ENCODE measurements at places on chromosomes 7 and 10.

DNA sequence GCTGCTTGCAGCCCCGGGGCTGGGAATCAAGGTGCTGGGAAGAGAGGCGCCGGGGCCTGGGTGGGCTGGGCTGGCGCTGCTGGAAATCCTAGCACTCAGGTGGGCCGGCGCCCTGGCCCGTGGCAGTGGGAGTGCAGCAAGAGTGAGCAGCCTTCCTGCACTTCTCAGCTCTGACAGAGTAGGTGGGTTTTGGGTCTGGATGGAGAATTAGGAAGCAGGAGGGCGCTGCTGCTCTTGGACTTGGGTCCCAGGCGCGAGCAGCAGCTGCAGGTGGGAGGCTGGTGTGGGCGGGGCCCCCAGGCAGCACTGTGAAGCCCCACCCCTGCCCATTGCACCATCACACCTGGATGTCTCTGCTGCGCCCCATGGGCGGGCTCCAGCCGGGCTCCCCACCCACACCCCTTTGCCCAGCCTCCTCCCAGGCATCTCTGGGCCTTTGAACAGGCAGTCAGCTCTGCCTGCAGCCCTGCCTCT, 6.0 kb downstream of the BRI3 start:
- peak; percentile 34 for DNase-seq

DNA sequence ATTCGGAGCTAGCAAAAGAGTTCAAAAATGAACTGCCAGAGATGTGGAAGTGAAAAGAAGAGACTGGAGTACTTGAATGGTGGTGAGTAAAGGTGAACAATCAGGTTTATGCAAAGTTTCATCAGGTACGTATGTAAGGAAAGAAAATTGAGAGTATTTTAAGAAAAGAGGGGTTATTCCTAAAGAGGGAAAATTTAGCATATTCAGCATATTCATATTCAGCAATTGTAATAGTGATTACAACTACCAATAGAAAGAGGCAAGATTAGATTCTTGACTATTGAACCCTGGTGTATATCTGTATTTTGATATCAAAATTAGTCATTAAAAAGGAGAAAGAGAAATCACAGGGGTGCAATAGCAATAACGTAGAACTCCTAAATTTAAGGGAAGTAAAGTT, 100.9 kb downstream of the TES start:
- DNase-seq: no peak

DNA sequence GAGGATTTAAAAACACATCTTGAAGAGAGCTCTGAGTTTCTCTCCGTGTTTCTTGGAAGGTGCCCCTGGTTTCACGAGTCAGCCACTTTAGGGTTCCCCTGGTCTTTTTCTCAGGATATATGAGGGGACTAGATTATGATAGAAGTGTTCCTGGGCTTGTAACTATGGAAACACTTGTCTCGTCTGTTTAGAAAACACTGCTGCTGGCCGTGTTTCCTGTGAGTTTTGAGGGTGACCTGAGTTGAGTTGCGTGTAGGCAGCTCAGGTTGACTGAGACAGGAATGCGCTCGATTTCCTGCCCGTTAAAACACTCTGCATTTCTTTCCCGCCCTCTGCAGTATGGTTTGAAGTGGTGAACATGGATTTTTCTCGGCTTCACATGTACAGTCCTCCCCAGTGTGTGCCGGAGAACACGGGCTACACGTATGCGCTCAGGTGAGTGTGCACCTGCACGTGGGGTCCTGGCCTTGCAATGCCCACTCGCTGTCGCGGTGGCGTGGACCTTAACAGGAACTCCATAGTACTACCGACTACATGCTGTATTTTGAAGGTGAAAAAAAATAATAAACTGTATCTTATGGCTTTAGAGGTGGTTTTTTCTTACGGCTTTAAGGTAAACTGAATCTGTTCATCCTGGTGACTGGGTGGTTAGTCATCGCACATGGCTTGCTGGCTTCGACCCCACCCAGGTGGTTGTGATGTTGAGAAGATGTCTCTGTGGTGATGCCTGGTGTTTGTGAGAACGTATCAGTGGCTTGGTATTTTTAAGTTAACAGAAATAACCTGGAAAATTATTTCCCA, at the start of gene SUN1:
Gene SUN1 (plus strand): TSS at position 310 of the 801 bp plus-strand sequence. CDS start 49 bp downstream, at position 359.
- no peak for DNase-seq

GRCh38 chr7:133698127-133698526, 429.0 kb upstream of the LRGUK start:
- DNase-seq: no peak

GRCh38 chr10:30151581-30152389, 92.4 kb upstream of the JCAD start:
- DNase-seq: peak; percentile 4

- no peak for DNase-seq
Observed at GRCh38 chr10:30562787-30563186, 66.8 kb downstream of the LYZL2 start.

GRCh38 chr7:6121141-6121540, 90.0 kb downstream of the ANKRD61 start:
- no peak for DNase-seq

DNA sequence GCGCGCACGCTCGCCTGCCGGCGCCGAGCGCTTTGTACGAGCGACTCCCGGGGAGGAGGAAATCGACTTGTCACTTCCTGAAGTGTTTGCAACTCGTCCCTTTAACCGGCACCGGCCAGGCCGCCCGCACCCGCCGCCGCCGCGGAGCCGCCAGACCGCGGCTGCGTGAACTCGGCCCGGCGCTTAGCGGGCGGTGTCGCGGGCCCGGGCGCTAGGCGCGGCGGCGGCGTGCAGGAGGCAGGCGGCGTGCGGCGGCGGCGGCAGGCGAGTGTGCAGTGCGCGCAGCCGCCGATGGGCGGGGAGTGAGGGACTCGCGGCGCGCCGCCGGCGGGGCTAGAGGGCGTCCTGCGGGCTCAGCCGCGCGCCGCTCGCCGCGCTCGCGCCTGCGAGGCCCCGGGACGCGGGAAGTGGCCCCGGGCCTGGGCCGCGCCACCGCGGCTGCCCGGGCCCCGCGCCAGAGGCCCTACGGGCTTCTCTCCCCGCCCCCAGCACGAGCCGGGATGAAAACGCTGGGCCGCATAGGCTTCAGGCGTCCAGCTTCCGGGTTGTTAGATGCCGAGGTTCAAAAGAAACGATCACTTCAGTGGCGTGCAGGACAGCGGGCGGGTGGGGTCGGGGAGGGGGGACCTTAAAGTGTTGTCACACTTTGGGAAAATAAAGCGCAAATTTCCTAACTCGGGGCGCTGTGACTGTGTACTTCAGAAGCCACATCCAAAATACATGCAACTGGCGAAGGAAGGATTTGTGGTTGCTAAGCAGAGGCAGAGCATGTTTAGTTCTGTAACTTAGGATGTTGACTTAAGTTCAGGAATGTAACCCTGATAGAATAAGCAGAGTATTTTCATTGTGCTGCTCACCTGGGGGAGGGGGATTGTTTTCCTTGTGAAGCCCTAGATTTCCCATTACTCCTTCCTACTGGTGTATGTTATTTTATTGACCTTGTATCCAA, at the start of gene FAM53B:
Gene FAM53B (minus strand): TSS at position 277 of the 949 bp plus-strand sequence. CDS start 37,665 bp downstream, outside the sequence.
- DNase-seq: peak; percentile 87

DNA sequence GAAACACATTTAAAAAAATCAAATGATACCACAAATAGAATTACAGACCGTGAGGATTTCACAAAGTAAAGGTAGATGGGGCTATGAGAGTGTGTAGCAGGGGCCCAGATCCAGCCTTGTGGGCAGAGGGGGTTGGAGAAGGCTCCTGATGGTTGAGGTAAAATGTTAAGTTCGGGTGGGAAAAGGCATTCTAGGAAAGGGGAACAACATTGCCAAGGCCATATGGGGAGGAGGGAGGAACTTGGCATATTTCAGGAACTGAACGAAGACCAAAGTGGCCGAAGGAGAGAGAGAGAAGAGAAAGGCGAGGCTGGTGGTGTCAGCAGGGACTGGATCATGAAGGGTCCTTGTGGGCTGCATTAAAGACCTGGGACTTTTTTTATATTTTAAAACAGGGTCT, 98.9 kb downstream of the CARD11 start:
- DNase-seq: no peak

GRCh38 chr7:35605760-35606159, 89.2 kb downstream of the HERPUD2 start:
- no peak for DNase-seq

GRCh38 chr10:70756700-70757360, 28.3 kb downstream of the TBATA start:
- DNase-seq: no peak

- no peak for DNase-seq
Observed at GRCh38 chr10:108639010-108639409, 1284.3 kb downstream of the XPNPEP1 start.

DNA sequence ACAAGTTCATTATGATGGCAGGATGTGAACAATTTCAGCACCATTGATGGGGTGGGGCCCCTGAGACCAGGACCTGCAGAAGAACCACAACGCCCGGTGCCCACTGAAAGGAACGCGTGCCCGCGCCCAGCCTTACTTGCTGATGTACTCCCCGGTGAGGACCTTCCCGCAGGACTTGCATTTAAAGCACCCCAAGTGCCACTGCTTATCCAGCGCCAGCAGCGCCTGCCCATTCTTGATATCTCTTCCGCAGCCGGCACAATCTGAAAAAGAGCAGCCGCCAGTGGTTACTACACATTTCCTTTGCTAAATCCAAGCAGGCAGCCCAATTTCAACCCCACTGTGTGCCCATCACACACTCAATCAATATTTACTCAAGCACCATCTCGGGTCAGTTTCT, 110.6 kb downstream of the ABLIM1 start:
- DNase-seq: no peak

GRCh38 chr7:123824754-123825067, 20.3 kb upstream of the HYAL4 start:
- peak; percentile 49 for DNase-seq

DNA sequence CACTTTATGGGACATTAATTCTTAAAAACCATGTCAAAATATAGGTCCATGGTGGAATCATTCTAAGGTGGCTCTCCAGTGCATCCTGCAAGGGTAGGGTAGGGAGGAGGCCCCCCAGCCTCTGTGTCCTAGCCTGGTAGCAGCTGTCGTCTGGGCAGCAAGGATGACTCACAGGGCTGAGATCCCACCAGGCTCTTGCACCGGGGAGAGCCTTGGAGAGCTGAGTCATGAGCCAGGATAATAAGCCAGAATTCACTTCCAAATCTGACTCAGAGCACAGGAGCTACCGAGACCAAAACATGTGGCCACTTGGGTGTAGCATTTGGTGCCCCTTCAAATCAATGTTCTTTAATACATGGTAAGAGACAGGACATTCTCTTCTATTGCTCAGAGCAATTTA, 298.5 kb downstream of the NEBL start:
- no peak for DNase-seq

- no peak for DNase-seq
Observed at GRCh38 chr7:78140109-78140508, 341.5 kb downstream of the PHTF2 start.

DNA sequence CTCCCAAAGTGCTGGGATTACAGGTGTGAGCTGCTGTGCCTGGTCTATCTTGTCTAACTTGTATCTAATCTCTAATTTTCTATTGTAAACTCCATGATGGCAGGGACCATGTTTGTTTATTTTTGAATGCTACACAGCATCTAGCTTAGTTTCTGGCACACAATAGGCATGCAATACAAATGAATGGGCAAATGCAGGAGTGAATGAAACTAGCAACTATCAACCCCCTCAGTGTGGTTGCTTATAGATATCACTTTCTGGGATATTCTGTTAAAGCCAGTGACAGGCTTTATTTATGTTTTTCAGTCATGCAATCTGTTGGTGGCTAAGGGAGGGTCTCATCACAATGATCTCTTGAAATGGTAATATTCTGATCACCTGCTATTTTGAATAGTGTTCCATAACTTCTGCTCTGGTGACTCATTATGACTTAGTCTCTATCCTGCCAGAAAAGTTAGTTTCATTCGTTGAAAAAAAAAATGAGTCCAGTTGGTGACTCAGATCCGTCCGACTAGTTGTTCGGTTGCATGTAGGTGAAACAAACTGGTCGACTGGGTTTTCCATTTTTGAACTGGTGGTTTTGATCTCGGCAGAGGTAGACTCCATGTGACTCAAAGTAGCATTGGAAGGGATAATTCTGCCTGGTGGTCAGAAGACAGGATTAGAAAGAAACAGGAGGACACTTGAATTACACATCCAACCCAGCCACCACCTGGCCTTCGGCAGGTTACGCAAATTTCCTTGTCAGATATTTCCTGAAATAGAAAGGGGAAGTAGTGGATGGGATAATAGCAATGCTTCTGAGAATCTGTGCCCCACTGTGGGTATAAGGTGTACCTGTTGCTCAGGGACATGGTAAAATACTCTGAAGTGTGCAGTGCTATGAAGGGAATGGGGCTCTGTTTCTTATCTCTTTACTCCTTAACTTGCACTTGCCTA, 76.8 kb downstream of the GATA3 start:
- no peak for DNase-seq

GRCh38 chr7:38681882-38682281, 50.7 kb upstream of the AMPH start:
- DNase-seq: no peak

- no peak for DNase-seq
Observed at GRCh38 chr7:158811461-158811860, 17.8 kb downstream of the ESYT2 start.

- DNase-seq: no peak
Observed at GRCh38 chr7:84013616-84014240, 180.9 kb downstream of the SEMA3A start.

DNA sequence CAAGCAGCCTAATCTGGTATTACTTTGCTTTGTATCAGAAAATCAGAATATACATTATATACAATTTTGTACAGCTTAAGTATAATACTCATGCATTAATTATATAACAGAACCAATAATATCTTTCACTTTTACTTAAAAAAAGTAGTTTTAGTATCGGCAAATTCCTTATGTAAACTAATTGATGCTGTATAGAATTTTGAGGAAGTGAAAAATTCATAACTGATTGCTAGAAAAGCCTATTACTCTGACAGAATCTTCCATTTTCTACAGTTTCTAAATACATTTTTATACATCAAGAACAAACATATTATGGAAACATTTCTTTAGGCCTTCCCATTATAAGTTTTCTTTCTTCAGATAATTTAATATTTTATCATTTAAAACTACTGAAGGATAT, 124.0 kb upstream of the GPR22 start:
- DNase-seq: no peak

DNA sequence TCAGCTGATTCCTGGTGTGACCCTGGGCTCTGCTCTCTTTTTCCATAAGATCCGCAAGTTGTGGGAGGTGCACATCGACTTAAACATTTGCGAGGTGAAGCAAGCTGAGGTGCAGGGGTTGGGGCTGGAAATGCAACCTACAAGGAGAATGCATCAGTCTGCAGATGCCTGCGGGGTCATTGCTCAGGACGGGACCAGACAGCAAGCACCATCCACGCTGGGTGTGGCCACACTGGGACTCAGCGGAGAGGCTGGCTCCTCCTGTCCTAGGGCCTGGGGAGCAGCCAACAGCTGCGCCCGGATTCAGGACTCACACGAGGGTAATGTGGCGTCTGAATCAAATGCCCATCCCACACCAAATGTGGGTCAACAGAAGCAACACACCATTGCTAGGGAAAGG, 33.8 kb downstream of the STK32C start:
- no peak for DNase-seq

GRCh38 chr7:23403970-23404369, 66.3 kb downstream of the IGF2BP3 start:
- no peak for DNase-seq

GRCh38 chr7:18547509-18548187, 52.1 kb downstream of the HDAC9 start:
- no peak for DNase-seq

- no peak for DNase-seq
Observed at GRCh38 chr10:45000138-45000751, 478 bp upstream of the ZNF22 start.

GRCh38 chr7:92873776-92874175, 37.4 kb upstream of the CDK6 start:
- no peak for DNase-seq

- DNase-seq: no peak
Observed at GRCh38 chr10:94000638-94001415, 7.1 kb downstream of the PLCE1 start.
